ENCODE measurements at places on chromosomes 5 and 9.

GRCh38 chr5:175444905-175445456 is 999 bp upstream of the DRD1 start:
- DNase-seq = no peak

DNA sequence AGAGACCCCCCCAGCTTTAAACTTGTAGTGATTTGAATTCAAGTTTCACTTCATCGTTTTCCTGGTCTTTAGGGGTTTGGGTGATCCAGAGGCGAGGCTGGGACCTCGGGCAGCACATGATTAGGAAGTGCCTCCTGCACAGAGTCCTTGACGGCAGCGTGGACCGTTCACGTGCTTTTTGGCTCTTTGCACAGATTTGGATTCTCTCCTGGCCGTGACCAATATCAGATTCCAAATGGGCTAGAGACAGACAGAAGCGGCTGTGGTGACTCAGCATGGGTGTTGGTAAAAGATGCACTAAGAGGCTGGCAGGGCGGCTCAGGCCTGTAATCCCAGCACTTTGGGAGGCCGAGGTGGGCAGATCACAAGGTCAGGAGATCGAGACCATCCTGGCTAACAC is 117.2 kb upstream of the CACNA1B start:
- no peak for DNase-seq

DNA sequence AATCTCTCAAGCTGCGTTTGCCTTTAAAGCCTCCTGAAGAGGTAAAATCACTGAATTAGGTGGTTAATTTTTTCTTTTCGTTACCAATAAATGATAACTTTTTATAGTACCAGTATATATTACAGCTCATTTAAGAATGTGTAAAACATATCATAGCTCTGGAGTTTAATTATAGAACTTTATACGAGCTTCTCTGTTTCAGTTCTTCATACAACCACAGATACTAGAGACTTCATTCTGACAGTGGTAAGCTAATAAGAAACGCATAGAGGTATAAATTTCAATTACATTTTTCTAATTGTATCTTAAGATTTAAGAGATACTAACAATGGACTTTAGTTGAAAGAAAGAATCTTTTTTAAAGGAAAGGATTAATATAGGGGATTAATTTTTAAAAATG is 73.9 kb downstream of the PBX3 start:
- DNase-seq = no peak

- no peak for DNase-seq
These were observed 21.0 kb downstream of the TIMD4 start for GRCh38 chr5:156942064-156942463.

DNA sequence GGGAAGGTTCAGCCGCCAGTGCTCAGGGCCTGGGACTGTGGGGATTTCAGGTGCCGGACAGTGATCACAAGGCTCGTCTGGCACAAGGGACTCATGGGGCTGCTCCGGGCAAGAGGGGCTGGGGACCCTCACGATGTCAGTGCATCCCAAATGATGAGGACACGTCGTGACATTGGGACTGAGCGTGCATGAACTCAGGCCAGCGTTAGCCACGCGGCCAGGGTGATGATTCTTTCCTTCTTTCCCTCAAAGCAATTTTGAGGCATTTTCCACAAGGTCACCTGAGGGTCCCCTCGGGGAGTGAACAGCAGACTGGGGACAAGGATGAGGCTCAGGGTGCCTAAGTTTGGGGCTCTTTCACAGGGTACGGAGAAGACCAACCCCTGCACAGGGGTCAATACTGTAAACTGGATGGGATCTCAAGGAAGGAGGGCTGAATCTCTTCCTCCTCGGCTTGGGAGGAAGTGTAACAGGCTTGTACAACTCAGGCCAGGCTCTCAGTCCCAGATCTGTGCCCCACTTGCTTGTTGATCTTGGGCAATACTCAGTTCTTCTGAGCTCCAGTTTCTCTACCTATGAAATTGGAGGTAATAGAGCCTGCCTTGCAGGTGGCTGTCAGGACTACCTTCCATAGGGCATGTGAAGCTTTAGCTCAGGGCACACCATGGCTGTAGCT is 78.5 kb downstream of the PRRT1B start:
- no peak for DNase-seq

DNA sequence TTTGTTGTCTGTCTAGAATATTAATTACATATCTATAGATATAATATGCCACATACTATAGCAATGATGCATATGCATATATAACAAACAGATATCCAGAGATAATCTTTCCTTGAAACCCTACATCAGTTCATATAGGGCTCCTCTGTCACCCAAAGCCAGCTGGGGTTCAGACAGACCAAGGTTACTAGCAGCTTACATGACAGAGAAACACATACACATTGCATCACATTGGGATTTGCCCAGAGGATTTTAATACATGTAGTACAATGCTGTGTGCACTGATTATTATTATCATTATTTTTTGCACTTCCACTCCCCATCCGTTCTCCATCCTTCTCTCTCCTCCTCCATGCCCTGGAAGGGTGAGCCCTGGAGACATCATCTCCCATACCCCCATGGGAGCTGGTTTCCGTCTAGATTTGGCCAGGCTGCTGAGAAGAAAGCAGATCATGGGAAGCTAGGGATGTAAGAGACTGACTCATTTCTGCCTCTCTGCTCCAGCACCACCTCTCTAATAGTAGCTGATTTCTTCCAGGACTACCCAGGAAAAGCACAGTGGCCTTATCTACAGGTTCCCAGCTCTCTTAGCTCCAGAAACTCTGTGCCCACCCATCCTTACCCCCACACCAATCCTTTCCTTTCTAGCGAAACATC is 23.3 kb downstream of the FST start:
- no peak for DNase-seq

- no peak for DNase-seq
These were observed 29.1 kb downstream of the ANKDD1B start for GRCh38 chr5:75640395-75640794.

DNA sequence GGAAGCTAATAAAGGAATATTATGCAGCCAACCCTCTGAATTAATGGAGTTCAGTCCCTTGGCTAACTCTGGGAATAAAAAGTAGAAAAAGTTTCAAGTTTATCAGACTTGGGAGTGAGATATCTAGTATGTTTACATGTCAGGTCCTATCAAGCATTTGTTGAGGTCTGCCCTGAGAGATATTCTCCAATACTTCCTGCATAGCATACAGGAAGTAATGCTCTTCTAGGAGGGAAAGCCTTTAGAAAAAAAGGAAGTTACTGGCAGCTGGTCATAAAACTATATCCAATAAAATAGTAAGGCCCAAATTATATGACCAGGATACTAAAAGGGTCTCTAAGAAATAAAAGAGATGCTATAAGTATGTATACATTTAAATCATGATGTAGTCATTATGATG is 594.1 kb upstream of the FTMT start:
- no peak for DNase-seq

- no peak for DNase-seq
These were observed 3.5 kb downstream of the RPL7A start for GRCh38 chr9:133351526-133351907.

DNA sequence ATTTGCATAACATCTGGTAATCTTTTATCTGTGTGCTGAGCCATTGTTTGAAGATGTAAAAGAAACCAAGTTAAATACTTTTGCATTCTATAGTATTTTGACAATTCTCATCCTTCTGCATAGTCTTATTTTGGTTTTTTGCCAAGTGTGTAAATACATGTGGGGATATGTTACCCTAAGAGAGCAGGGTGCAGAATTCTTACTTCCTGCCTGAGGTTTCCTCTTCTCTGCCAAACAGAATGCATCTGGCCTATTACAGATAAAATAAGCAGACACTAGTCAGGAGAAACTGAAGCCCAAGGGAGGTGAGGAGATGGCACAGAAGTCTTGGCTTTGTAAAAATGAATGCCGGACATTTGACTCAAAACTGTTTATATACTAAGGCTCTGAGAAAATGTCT is 462.1 kb downstream of the TMEM38B start:
- no peak for DNase-seq

- no peak for DNase-seq
These were observed 49.4 kb downstream of the AP3B1 start for GRCh38 chr5:78245136-78245535.

DNA sequence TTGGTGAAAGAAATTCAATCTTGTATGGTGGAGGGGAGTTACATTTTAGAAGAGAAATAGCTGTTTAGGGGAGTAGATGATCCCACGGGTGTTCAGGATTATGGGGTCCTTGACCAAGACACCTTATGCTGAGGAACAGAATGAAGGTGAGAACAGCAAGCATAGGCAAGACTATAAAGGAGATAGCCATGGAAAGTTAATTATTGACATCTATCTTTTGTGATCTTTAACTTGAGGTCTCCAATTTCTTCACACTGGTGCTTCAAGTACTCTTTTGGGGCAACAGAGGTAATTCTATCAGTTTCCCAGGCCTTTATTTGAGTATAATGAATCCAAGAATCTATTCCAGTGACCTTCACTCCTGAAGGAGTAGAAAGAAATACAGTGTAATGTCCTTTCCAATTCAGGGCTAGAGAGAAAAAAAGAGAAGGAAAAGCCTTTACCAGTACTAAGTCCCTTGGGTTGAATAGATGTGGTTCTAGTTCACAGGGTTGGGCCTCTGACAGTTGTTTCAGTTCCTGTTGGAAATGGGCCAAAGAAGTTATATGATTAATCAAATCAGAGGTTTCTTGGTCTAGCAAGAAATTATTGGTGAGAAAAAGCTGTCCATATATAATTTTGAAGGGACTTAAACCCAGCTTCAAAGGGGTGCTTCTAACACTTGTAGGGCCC is 2104.1 kb upstream of the ACO1 start:
- no peak for DNase-seq

- no peak for DNase-seq
These were observed 48.0 kb downstream of the ZNF366 start for GRCh38 chr5:72459089-72459661.

DNA sequence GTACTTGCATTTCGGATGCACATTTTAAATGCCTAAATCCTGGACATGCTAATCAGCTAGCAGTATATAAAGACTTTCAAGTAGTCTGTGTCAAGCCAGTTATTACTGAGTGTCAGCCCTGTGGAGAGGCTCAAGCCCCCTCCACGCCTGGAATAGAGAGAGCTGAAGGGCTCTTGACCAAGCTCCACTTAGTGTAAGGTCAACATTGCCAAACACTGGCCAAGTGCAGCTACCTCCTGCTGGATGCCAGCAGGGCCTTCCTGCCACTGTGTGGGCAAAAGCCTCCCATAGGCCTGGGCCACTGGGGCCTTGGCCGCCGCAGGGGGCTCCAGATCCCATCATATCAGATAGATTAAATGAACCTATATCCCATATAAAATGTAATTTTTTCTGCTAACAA is 239.4 kb upstream of the PANK3 start:
- DNase-seq = no peak

DNA sequence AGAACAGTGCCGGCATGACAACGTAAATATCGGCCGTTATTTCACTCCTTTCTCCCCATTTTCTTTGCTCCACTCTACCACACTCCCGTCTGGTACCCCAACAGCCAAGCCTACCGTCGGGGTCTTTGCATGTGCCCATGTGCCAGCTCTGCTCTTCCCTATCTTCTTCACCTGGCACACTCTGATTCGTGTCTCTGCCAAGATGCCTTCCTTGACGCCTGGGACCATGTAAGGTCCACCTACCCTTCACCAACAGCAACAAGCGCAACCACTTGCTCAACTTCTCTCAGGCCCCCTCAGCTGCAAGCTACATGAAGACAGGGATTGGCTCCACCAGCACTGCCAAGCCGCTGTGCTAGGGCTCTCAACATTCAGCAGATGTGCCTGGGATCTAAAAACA is 4.4 kb downstream of the MGAT1 start:
- no peak for DNase-seq

- no peak for DNase-seq
These were observed 480.0 kb downstream of the TMEM38B start for GRCh38 chr9:106174346-106174745.

DNA sequence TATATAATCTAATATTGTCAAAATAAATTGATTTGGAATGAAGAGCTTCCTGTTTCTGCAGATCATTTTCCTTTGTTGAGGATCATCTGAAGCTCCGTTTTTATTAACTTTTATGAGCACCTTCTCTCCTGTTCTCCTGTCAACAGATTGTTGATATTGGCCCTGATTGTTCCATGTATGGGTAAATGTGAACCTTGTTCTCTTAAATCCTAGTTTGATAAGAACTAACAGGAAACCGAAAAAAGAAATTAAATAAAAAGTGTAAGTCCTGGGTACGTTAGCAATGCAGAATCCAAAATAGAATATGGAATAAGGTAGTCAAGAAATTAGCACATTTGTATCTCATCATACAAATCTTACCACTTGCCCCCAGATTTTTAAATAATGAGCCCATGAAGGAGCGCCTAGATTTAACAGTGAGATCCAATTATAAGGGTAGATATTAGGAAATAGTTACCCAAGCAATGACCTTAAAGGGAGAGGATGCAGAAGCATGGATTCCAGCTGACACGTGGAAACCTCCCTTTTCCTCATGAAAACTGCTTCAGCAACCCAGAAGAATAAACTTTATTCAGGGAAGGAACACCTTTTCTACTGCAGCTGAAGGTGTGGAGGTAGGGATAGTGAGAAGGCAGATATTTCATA is 80.8 kb upstream of the PIK3R1 start:
- no peak for DNase-seq

- no peak for DNase-seq
These were observed 6.2 kb downstream of the LNPEP start for GRCh38 chr5:96942078-96942477.

GRCh38 chr5:76548525-76549229 is 74.5 kb downstream of the F2RL2 start:
- no peak for DNase-seq

GRCh38 chr9:128249908-128250838 is 25.6 kb downstream of the GOLGA2 start:
- peak; percentile 98 for DNase-seq

DNA sequence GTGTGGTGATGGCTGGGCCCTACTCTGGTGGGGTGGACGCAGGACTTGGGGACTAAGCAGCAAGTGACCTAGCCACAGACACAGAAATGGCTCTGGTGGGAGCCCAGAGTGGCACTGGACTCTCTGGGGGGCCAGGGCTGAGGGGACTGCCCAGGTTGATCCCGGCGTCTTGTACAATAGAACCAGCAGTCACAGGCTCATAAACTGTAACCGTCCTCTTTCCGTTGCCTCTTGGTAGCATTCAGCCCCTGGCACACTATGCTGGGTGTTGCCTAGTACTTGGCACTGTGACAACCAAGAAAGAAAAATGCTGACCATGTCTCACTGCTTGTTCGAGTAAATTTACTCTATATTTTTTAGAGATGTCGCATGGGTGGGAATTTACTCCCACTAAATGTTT is 80.5 kb downstream of the DAB2IP start:
- no peak for DNase-seq

DNA sequence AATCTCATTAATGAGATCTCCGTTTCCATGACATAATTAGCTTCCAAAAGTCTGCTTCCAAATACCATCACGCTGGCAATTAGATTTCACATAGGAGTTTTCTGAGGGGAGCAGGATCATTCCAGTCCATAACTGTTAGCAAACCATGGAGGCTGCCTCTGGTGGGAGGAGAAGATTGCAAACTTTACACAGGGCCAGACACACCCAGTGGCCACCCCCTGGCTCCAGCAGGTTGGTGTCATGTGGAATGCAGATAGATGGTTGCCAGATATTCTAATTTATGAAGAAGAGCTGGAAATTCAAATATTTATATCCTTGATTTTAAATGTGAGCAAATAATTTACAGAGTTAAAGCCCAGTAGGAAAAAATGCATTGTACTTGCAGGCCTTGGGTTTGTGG is 164.2 kb downstream of the ICE1 start:
- DNase-seq = no peak
